ENCODE measurements at places on chromosomes 7 and 10. TPM values are rescaled to one million over a fixed set of nuclear protein-coding genes. Genes with fewer than 3 reads are reported as not detected.

Gene TUBAL3
- total RNA-seq = 0.57 TPM

Gene DCLRE1A
- total RNA-seq = 10.5 TPM

Gene TMEM178B
- not detected for total RNA-seq

Gene HHEX
- total RNA-seq = 78.8 TPM

Gene TSPAN13
- total RNA-seq = 25.4 TPM

Gene AKR1E2
- total RNA-seq = 2.0 TPM

Gene SPAG6
- total RNA-seq = not detected

Gene ADGRA1
- not detected for total RNA-seq

Gene FAM237B
- not detected for total RNA-seq

Gene HOXA6
- not detected for total RNA-seq

Gene AKR1C8
- total RNA-seq = not detected

Gene CASP7
- total RNA-seq = 36.2 TPM

Gene SVIL
- total RNA-seq = 152 TPM

Gene MARVELD1
- total RNA-seq = 40.8 TPM

Gene FFAR4
- total RNA-seq = not detected

Gene CYP3A5
- not detected for total RNA-seq

Gene CPXM2
- total RNA-seq = 13.5 TPM

Gene GAD2
- not detected for total RNA-seq

Gene UNCX
- not detected for total RNA-seq

Gene MRM2
- 17.7 TPM for total RNA-seq

Gene LIPF
- not detected for total RNA-seq

Gene VWDE
- 0.50 TPM for total RNA-seq

Gene FOXP2
- total RNA-seq = 0.40 TPM

Gene HTR7
- total RNA-seq = 0.07 TPM

Gene NPC1L1
- total RNA-seq = not detected

Gene GNAT3
- total RNA-seq = not detected

Gene NKX1-2
- not detected for total RNA-seq

Gene TET1
- 0.40 TPM for total RNA-seq

Gene HPSE2
- total RNA-seq = not detected

Gene STEAP4
- under 0.01 TPM for total RNA-seq

Gene KCNIP2
- total RNA-seq = 0.79 TPM

Gene MXI1
- 7.8 TPM for total RNA-seq

Gene CDCA7L
- 164 TPM for total RNA-seq

Gene NUP42
- 51.3 TPM for total RNA-seq

Gene TLX1
- total RNA-seq = not detected

Gene C10orf53
- not detected for total RNA-seq

Gene ZNF786
- 6.3 TPM for total RNA-seq

Gene MIOS
- 40.9 TPM for total RNA-seq

Gene NAT16
- total RNA-seq = not detected

Gene STN1
- total RNA-seq = 22.2 TPM

Gene ETV1
- total RNA-seq = 15.2 TPM

Gene ACHE
- 0.13 TPM for total RNA-seq

Gene ERVW-1
- not detected for total RNA-seq

Gene TAS2R16
- not detected for total RNA-seq

Gene SKAP2
- 17.3 TPM for total RNA-seq

Gene GDF10
- total RNA-seq = not detected

Gene CADPS2
- total RNA-seq = 74.7 TPM

All from thoracic aorta endothelial cell (primary cell).